ENCODE measurements at places on chromosomes 1 and 21.

DNA sequence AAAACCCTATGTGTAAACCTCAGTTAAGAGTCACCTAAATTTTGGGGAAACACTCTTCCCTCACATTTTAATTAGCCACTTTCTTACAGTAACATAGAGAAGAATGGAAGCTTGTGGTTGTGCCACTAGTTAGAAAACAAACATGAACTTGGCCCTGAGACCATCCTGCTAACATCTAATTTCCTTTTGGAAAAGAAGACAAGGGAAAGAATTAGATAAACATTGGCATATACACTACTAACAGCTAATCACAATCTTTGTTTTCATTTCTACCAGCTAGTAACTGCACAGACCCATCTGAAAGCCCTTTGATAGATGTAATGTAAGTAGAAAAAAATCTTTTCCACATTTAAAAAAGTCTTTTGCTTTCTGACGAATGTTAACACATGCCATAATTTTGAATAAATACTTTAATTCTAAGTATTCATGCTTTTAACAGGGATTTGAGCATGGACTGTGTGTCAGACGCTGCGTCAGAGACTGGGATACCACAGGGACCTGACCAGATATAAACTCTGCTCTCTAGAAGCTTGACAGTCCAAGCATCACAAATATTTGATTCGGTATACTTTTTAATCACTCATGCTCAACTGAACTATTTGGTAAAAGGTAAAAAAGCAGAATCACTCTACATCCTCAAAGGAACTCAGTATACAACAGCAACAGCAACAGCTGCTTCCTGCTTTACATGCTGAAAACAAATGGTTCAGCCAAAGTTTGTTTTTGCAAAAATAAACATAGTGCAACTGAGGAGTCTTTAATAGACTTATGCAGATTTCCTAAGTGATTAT lies 30.2 kb downstream of the DPH5 start:
- DNase-seq, result peak; percentile 44

DNA sequence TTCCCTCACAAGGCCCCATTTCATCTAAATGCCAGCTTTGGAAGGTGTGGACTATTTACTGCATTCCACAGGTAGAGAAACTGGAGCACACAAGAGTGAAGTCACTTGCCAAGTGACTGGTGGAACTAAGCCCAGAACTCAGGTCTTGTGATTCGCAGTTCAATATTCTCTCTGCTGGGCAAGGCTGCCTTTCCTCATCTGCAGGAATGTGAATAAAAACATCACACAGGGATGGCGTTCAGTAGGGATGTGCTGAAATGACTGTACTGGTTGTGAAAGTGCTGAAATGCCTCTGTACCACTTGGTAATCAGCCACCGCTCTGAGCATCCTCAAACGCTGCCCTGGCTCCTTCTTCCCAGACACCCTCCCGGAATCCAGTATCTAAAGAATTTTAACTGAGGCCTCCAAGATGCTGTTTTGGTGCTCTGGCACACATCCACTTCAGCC lies 145.6 kb downstream of the HIVEP3 start:
- DNase-seq, result no peak

DNA sequence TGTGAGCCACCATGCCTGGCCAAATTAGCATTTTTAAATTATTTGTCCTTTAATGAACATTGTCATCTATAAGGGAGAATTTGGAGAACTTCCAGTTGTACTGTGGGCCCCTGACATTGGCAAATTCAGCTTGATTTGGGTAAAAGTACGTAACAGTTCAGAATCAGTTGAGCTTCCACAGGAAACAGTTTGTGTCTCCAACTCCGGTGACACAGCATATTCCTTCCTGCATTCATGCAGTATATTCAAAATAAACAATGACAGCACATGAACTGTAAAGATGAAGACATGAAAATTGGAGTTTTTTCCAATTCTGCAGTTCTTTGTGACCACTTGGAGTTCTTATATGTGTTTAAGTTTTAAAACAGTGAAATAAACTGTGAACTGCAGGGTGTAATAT lies 28.2 kb downstream of the RNF220 start:
- no peak for DNase-seq

DNA sequence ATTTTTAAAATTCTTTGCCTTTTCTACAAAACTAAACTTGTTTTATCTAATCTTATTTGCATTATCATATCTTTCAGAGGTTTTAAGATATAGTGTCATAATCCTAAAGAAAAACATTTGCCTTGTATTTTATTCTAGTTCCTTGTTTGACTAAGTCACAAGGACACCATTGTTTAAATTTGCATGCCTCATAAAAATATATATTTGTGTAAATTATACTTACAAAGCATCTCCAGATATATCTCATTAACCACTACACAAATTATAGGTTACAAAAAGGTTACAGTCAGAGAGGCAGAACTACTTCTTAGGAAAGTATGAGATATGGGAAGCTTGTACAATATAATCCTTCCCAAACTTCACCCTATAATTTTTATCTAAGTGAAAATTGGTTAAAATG lies 4.2 kb upstream of the RGS13 start:
- DNase-seq, result no peak

GRCh38 chr21:36976882-36977651 lies 10.6 kb upstream of the HLCS start:
- peak; percentile 57 for DNase-seq

GRCh38 chr1:25811384-25812082 lies 8.2 kb upstream of the MTFR1L start:
- no peak for DNase-seq

GRCh38 chr1:201517631-201518030 lies 10.7 kb upstream of the CSRP1 start:
- DNase-seq, result no peak

GRCh38 chr21:27643326-27643725 lies 676.4 kb upstream of the ADAMTS5 start:
- DNase-seq, result no peak

GRCh38 chr1:87331365-87332241 lies 2.9 kb downstream of the LMO4 start:
- DNase-seq, result peak; percentile 92

DNA sequence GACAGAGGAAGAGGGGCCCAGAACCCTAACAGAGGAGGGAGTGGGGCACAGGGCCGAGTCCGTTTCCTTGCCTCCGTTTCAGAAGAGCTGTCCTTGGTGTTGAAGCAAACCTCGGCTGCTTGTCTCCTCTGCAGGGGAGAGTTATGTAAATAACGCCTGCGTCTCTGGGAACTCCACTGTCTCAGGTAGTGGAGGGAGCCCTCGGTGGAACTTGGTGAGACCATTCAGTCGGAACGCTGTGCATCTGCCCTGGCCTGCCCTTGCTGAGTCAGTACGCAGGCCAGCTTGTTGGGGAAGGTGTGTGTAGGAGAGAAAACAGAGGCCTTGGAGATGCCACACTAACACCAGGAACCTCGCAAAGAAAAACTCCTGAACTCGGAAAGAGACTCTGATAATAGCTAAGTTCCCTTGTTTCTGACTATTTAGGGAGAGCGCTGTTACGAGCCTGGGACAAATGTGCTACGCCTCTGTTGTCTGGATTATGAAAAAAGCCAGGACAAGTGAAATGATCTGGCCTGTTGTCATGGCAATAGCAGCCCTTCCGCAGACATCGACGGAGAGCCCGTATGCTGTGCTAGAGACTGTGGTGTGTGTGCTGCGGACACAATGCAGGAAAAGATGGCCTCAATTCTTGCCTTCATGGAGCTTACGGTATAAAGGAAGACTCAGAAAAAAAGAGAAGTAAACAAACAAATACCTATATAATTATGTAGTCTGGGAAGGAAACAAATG lies 94.6 kb upstream of the AKT3 start:
- no peak for DNase-seq

DNA sequence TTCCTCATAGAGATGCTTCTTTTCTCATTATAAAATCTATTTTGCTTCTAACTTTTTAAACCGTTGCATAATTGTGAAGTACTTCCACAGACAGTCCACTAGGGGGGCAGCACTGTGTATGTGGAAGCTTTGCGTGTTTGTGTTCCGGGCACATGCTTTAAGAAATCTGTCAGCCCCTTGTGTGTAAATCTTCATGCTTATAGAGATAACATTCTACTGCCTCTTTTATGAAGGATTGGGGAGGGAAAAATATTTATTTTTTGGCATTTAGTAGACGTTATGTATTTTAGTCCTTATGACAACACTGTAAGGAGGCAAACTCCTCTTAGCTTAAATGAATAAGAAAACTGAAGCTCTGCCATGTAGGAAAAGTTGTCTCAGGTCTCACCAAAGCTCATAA lies 157.3 kb upstream of the PTGFR start:
- peak; percentile 35 for DNase-seq

DNA sequence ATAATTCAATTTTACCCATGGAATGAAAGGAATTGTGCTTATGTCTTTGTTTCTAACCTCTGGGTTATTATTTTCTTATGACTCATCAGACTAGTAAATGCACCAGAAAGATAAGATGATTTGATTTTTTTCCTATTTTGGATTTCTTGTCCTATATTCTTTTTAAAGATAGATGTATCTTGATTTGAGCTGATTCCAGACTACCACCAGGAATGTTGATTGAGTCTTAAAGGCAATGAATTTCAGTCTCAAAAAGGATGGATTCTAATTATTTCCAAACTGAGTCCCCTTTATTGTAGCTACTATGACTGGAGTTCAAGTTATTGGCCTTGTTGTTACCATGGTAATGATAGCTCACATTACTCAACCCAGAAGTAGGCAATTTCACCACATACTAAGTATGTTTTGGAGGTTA lies 95.8 kb upstream of the RGS4 start:
- DNase-seq, result no peak

DNA sequence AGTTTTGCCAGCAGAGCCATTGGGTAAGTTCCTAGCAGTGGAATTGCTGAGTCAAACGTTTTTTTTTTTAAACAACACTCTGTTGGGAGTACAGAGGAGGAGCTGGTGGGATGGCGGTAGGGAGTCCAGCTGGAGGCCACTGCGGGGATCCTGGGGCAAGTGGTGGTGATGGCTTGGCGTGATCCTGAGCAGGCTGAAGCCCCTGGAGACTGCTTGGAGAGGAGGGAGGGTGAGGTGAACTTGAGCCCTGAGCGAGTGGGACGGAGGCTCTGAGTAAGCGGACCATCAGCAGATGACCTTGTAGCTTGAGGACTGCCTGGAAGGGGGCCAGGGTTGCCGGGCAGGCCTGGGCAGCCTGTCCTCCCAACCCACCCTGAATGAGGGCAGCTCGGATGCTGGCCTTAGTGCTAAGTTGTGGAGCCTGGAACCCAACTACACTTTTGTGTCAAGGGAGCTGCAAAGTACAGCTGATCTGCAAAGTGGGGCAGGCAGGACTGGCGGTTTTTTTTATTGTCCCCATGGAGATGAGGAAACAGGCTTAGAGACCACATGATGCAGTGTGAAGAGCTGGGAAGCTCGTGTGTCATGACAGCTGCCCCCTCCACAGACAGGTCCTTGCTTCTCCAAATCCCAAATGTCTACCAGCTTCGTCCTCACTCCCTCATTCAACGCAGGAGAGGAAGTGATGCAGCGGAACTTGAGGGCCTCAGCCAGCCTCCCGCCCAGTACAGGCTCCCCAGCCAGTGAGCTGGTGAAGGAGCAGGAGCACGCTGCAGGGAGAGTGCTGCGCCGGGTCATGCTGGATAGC lies 20.2 kb downstream of the MRPL37 start:
- peak; percentile 81 for DNase-seq

- DNase-seq, result peak; percentile 40
Observed at GRCh38 chr1:40825435-40825788, 36.8 kb downstream of the CITED4 start.

- no peak for DNase-seq
Observed at GRCh38 chr1:203207751-203208150, 21.2 kb upstream of the CHI3L1 start.

GRCh38 chr1:44929531-44929930 lies 56.9 kb downstream of the EIF2B3 start:
- no peak for DNase-seq
